Uterine smooth muscle cell (primary cell): ENCODE measurements at places on chromosomes 2 and 18. TPM values are rescaled to one million over a fixed set of nuclear protein-coding genes. Genes with fewer than 3 reads are reported as not detected.

The DAW1 gene
- not detected in 2 replicates for total RNA-seq

The LPIN1 gene
- total RNA-seq: 115 and 126 TPM in 2 replicates

The TMEFF2 gene
- 0.22 TPM in 1 of 2 replicates, not detected in the other for total RNA-seq

The FAM237A gene
- not detected in 2 replicates for total RNA-seq

The IL1RL1 gene
- total RNA-seq: 0.12 and 0.77 TPM in 2 replicates

The CCDC141 gene
- 0.11 TPM in 1 of 2 replicates, not detected in the other for total RNA-seq

The AQP12A gene
- not detected in 2 replicates for total RNA-seq

The RESP18 gene
- total RNA-seq: not detected in 2 replicates
